ENCODE measurements at places on chromosomes 7 and 10.

GRCh38 chr10:5639066-5639465 is 27.3 kb downstream of the ASB13 start:
- DNase-seq, result no peak

DNA sequence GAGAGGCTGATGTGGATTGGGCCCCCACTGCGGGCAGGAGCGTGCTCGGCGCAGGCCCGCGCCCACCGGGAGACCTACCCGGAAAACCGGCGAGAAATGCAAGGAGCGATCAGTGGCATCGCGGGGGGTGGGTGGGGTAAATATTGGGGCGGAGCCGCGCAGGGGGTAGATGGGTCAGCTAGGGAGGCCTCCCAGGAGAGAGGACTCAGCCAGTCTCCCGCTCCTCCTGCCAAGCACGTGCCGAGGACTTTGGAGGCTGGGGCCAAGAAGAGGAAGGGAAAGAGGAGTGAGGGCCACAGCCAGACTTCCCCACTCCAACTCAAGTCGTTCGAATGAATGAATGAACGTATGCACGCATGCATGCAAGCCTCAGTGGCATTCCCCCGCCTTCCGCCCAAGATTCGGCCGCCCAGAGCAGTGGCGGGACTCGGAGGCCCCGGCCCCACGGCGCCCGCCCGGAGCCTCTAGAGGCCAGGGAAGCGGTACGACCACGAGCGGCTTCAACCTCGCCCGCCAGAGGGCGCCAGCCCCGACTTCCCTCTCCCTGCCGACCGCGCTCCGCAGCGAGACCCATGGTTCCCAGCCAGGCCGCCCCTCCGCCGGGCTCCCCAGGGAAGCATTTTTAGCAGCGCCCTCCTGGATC is 3.6 kb downstream of the NPM3 start:
- DNase-seq, result no peak

- DNase-seq, result no peak
These were observed 22.9 kb downstream of the ABRAXAS2 start for GRCh38 chr10:124824507-124824906.

DNA sequence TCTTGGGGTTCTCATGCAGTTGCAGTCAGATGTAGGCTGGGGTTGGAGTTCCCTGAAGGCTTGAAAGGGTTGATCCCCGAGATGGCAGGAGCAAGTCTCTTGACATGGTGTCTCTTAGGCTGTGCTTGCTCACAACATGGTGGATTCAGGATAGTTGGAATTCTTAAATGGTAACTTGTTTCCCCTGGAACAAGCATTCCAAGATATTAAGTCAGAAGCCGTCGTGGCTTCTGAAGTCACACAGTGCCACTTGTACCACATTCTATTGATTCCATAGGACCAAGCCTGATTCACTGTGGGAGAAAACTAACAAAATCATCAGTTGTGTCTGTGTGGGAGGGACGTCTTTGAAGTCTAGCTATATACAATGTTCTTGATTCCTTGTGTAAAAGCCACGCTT is 3.5 kb upstream of the SLC35B4 start:
- no peak for DNase-seq

- DNase-seq, result peak; percentile 24
These were observed 39.3 kb upstream of the RSU1 start for GRCh38 chr10:16856567-16856966.

- DNase-seq, result no peak
These were observed 243.7 kb upstream of the PHYHIPL start for GRCh38 chr10:58932577-58933314.
